Stimulated activated CD8-positive, alpha-beta memory T cell treated with anti-CD3 and anti-CD28 coated beads, Interleukin-4, amount 100 ng/mL, for 4 hours (primary cell): ENCODE measurements at places on chromosomes 5 and 9.

DNA sequence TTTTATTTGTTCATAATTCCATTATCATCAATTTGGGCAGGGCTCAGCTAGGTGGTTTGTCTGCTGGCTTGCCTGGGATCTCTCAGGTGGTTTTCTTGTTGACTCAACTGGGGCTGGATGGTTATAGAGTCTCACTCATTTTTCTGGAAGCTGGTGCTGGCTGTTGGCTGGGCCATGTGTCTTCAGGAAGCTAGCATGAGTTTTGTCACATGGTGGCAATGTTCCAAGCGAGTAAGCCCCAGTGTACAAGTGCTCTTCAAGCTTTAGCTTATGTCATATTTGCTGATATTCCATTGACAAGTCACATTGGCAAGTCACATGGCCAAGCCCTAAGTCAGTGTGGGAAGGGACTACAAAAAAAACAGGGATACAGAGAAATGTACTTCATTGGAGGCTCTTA, 2.3 kb upstream of the RASEF start:
- no peak for DNase-seq

DNA sequence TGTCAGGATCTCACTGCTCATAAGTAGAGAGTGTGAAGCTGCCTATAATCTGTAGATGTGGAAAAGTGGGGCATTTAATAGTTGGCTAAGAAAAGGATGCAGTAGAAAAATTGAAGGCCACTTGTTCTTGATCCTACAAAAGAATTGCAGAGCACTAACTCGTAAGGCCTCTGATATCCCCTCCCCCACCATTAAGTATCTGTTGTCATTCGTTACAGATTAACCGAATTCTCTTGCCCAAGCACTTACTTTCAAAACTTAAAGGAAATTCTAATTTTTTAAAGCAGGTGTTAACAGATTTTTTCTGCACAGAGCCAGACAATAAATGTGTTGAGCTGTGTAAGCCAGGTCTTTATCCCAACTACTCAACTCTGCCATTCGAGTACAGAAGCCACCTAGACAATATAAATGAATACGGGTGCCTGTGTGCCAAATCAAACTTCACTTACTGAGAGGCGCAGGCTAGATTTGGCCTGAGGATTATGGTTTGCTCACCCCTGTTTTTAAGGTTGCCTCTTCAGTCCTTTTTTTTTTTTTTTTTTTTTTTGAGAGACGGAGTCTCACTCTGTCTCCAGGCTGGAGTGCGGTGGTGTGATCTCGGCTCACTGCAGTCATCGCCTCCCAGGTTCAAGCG, 234.8 kb downstream of the RFK start:
- no peak for DNase-seq

GRCh38 chr9:138014563-138014945, 137.0 kb downstream of the CACNA1B start:
- DNase-seq, result no peak

GRCh38 chr5:154331924-154332323, 113.9 kb upstream of the SAP30L start:
- no peak for DNase-seq

- no peak for DNase-seq
Observed at GRCh38 chr5:10243660-10244240, 5.9 kb downstream of the ATPSCKMT start.

- DNase-seq, result no peak
Observed at GRCh38 chr9:121317737-121318630, 50.0 kb downstream of the GSN start.

DNA sequence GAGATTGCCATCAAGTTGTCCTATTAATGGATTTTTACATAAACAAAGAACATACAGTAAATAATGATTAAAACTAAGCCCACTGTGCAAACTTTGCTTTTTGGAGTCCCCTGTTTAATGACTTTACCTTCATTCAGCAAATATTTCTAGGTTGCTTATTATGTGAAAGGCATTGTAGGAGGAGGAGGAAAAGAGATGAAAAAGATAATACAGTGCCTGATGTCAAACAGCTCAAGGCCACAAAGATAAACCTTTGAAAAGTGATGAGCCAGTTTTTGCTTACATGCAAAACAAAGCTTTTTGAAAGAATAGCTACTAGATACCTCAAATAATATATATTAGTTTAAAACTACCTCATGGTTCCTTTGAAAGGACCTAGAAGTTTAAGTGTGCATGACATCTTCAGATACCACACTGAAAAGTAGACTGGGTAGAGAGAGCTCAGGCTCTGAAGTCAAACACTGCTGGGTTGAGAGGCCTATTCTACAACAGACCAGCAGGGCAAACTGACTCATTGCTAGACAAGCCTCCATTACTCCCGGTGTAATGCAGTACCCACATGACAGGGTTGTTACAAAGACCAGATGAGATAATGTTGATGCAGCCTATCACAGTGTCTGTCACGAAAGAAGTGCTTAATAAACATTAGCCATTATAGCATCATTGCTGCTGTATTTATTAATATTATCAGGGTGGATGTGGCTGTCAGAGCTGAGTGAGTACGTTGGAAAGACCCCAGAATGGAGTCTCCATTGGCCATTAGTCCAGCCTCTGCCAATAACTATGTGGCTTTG, 11.8 kb downstream of the DEPDC1B start:
- no peak for DNase-seq

DNA sequence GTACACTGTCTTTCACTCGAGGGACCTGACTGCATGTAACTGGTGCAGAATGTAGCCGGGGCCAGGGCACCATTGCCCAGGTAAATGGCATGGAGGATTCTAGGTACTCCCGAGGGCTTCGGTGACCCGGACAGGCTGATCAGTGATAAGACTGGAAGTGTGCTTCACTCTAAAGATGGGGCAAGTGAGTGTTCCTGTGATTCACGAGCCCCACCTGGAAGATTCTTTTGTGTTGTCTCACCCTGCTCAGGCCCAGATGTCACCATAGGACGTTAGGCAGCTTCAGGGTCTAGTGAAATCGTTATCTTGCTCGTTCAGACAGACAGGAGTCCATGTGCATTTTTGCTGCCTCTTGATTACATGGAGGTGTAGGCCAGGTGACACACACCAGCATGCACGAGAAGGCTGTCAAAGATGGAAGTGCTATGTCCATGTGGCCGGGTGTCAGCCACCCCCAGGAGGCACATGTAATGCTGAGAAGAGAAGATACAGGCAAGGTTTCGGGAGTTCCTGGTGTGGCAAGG, 73.9 kb downstream of the WNK2 start:
- no peak for DNase-seq

- DNase-seq, result no peak
Observed at GRCh38 chr5:22968386-22968785, 115.2 kb upstream of the CDH12 start.
